ENCODE measurements at places on chromosomes 5 and 9.

DNA sequence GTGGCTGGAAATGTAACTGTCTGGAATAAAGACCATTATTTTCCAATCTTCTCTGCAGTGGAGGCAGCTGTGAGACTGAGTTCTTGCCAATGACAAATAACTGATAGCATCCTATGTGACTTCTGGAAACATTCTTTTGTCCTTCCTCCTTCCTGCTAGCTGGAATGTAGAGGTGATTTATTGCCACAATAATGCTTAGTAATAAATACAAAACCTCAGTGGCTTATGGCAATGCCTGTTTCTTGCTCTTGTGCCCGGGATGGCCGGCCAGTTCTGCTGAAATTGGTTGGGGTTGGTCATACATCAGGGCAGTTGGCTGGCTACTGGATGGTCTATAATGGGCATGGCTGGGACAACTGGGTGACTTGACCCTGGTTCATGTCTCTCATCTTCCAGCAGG, 12.2 kb upstream of the TEX48 start:
- no peak for DNase-seq

DNA sequence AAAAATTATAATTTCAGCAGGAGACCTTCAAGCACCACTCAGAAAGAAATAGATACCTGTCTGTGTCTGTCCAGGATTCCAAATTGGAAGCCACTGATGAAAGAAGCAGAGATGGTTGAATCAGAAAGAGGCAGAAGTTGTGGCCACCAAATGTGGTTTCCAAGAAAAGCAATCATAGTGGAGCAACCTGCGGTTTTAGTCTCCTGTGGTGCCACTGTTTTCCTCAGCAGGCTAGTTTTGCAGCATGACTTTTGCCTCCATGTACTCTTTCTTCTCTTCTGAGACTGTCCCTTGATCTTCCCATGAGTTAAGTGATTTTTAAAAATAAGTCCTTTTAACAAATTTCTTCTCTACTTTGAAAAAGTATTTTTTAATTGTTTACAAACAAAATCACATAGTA, 535.8 kb downstream of the CYLC2 start:
- DNase-seq = no peak

DNA sequence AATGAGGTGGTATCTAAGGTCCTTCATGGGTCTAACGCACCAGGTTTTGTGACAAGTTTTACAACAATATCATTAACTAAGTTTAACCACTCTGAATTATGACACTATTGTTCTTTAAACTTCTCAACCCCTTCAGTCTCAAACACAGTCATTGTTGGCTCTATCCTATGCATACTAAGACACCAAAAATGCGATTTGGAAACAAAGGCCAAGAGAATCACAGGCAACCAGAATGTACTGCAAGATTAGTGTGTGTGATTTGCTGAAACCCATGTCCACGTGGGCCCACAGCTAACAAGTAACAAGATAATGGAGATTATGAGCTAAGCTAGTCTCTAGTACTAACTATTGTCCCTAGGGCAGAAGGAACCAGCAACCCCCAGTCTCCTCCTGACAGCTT, 142.2 kb upstream of the RANBP3L start:
- DNase-seq = no peak

DNA sequence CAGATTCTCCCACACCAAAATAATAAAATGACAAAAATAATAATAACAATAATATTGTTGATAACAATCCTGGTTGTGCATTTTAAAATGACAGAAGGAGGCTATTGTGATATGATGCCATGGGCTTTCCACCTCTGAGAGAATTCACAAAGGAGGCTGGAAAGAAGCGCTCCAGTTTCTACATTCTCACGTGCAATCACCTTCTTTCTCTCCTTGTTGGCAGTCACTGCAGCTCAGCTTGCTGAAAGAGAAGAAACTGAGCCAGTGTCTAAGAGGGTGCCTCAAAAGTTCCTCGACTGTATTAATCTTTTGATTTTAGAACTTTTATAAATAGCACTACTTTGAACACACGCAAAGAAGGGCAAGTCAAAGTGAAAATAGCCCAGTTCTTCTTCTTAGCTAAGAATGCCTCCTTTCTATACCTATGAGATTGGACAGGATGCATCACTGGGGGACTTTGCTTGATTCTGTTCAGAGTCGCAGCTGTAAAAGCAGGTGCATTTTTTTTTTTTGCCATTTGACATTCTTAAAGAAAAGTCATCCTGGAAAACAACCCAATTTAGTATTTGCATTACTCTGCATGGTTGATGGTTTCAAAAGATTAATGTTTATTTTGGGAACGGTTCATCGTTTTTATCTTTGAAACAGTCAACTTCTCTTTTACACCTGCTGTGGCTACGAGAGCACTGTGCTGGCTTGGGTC, 12.4 kb upstream of the SUB1 start:
- no peak for DNase-seq

- no peak for DNase-seq
These were observed 27.7 kb upstream of the SLC12A7 start for GRCh38 chr5:1139331-1140170.

GRCh38 chr9:131656356-131657036, 83.4 kb downstream of the RAPGEF1 start:
- no peak for DNase-seq

DNA sequence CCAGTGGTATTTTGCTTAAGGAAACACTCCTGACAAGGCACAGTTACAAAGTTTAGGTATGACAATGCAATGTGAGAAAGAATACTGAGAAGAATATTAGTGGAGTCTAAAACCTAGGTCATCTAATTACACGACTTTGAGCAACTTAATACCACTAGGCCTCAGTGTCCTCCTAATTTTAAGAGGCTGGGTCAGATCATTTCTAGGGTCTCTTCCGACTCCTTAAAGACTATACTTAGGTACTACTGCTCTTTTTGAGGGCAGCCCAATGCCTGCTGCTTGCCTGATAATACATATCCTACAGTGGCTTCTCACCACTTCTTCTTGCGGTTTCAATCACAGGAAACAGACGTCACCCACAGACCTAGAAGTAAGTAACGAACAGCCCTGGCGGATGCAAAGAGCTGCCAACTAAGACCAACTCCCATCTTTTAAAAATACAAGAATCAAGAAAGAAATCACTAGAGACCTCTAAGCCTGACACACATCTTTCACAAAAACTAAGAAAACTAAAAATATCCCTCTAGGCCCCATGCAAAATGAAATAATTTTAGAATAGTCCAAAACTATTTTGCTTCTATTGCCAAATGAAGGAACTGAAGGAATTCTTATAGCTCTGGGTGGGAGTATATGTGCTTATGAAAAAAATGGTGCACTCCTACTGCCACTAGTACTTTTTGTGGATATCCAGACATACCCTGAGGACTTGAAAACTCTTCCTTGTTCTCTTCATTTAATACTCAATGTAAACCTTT, 13.1 kb downstream of the DIAPH1 start:
- no peak for DNase-seq

DNA sequence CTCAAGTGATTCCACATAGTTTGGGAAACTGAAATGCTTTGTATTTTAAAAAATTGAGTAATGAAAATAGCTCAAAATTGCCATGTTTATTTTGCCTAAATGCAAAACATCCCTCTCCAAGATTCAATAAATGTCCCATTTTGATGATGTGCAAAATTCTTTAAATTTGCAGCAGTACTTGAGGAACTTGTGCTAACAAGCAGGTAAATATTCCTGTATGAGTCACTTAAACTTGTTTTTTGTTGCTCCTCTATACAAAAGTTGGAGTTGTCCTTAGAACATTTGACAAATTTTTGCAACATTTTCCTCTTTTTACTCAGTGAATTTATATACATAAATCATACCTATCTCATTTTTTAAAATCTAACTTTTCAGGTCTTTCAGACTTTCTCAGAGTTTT, 280.2 kb downstream of the CDH12 start:
- no peak for DNase-seq
